ENCODE measurements at places on chromosomes 12 and 14. TPM values are rescaled to one million over a fixed set of nuclear protein-coding genes. Genes with fewer than 3 reads are reported as not detected.
A peak's percentile ranks its signal among the peaks of the same experiment; 100 is the strongest.

- no peak for DNase-seq
Observed at GRCh38 chr12:39846304-39846703, 226.7 kb upstream of the ABCD2 start.

DNA sequence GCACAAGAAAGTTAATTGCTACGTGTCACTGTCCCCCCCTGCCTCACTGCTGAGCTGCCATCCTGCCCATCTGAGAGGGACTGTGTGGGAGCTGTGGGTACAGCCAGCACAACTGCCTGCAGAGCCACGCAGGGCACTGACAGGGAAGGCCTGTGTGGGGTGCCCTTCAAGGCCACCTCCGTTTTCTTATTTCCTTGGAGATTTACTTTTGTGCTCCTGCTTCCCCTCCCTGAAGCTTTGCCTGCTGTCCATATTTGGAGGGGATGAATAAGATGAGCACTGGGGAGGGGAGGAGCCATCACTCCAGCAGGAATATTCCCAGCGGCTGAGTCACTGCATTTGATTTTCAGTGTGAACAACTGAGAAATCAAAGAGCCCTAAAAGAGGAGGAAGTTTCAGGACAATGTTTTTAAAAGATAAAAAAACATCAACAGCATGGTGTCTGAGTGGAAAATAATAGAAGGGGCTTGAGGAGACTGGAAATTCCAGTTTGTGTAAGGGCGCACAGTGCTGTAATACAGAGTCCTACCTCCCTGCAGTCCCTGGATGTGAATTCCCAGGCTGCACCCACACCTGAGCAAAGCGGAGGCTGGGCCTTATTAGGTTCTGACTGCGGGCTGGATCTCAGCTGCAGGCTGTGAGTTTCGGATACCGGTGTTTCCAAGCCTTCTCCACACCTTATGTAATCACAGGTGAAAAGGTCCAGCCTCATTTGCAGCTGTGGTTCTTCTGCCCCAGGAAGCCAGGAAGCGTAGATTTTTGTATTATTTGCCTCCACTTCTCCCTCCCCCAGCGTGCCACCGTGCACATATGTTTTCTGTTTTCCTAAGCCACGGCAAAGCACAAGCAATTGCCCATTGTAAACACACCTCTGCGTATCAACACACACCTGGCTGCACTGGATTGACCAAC is 192.6 kb upstream of the BCL2L14 start:
- peak; percentile 70 for DNase-seq

DNA sequence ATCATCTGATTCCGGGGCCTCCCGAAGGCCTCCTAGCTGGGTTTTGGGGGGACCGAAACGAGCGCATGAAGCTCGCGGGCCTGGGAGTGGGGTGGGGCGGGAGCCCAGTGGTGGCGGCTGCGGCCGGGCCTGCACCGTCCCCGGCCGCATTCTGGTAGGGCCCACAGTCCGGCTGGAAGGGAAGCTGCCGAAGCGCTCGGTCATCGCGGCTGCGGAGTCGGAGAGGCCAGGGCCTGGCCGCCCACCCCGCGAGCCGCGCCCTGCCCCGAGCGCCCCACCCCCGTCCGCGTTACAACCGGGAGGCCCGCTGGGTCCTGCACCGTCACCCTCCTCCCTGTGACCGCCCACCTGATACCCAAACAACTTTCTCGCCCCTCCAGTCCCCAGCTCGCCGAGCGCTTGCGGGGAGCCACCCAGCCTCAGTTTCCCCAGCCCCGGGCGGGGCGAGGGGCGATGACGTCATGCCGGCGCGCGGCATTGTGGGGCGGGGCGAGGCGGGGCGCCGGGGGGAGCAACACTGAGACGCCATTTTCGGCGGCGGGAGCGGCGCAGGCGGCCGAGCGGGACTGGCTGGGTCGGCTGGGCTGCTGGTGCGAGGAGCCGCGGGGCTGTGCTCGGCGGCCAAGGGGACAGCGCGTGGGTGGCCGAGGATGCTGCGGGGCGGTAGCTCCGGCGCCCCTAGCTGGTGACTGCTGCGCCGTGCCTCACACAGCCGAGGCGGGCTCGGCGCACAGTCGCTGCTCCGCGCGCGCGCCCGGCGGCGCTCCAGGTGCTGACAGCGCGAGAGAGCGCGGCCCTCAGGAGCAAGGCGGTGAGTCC is at the start of gene KLC1:
Gene KLC1 (plus strand): TSS at position 528 of the 819 bp plus-strand sequence. CDS start 25,354 bp downstream, outside the sequence.
- peak; percentile 90 for DNase-seq

DNA sequence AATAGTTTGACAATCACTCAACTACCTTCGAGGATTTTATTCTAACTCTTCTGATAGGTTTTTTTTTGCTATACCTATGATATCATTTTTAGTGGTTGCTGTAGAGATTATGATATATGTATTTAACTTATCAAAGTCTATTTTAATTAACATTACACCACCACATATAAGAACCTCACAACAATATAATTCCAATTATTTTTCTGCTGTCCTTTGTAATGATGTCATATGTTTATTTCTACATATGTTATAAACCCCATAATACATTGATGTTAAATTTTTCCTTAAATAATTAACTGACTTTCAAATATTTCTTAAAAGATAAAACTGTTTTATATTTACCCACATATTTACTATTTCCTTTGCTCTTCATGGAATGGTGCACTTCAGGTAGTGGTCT is 103.4 kb upstream of the KITLG start:
- no peak for DNase-seq

GRCh38 chr14:51726166-51726899 is 74.6 kb downstream of the FRMD6 start:
- DNase-seq, result no peak

DNA sequence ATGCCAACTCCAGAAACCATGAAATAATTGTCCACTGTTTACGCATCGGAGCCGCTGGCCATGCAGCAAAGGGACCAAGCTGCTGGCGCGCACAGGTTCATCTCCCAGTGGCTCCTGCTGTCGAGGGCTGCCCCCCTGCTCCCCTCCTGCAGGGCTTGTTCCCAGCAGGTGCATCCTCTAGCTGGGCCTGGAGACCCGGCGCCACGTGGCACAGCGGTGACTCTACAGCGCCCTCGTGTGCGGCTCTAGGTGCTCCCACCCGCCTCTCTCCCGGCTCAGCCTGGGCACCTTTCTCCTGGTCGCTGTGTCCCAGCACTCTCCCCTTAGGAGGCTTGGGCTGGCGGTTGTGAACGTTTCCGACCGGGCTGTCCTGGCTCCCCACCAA is 37.5 kb upstream of the INF2 start:
- no peak for DNase-seq

DNA sequence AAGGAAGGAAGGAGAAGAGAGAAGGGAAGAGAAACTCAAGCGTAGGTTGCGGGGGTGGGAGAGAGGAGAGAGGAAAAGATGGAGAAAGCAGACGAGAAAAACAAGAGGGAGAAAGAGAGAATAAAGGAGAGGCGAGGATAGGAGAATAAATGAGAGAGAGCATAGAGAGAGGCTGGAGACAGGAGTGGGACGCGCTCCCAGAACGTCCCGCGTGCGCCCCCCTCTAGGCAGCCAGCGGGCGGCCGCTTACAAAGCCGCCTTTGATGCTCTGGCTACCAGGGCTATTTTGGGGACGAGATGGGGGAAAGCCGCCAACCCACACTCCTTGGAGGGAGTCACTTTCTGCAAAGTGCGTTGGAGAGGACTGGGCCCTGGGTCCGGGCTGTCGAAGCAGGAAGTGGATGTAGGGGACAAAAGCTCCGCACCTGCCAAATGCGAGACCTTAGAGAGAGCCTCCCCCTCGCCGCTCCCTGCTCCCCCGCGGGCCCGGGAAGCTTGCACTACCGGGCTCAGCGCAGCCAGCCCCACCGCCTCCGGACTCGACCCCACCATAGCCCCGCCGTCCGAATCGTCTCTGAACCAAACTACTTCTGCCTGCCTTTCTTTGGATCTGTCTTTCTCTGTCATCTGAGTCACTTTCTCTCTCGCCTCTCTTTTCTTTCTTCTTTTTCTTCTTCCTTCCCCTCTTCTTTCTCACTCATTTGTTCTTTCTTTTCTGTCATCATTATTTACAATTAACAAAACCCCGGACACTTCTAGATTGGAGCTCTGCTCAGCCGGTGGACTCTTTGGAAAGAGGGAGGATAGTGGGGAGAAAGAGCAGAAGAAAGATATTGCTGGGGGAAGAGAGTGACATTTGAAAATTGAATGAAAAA is 8.0 kb downstream of the ASCL1 start:
- DNase-seq, result no peak

DNA sequence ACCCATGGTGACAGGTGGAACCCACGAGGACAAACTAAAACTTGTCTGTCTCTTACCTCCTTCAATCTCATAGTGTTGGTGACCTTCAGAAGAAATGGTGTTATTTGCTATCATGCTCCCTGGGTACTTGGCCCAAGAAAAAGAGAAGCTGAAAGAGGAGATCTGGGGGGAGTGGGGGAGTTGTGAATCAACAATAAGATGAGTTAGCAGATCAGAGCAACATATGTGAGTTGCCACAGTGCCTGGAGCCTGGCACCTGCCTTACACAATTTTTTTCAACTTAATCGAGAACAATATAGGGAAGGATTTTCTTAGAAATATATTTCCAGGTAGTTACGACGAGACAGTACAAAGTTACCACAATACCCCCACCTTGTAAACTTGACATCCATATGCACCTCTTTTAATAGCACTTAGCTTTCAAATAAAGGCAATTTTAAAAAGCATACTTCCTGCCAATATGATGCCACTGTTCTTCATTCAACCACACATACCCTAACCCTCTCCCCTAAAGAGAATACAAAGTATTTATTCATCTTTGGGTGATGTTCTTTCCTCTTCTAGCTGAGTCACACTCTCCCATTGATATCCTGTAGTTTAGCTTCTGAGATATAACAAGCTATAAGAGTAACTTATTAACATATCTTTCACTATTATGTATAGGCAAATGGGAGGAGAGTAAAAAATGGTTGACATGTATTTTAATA is 424.1 kb upstream of the OR4E1 start:
- no peak for DNase-seq

GRCh38 chr14:86541972-86542371 is 1012.0 kb downstream of the FLRT2 start:
- DNase-seq, result no peak

- no peak for DNase-seq
Observed at GRCh38 chr12:73452672-73453469, 1084.8 kb upstream of the ATXN7L3B start.

- DNase-seq, result no peak
Observed at GRCh38 chr12:109082751-109083150, 10.5 kb downstream of the ALKBH2 start.

- DNase-seq, result no peak
Observed at GRCh38 chr12:92041742-92042141, 103.9 kb downstream of the BTG1 start.

DNA sequence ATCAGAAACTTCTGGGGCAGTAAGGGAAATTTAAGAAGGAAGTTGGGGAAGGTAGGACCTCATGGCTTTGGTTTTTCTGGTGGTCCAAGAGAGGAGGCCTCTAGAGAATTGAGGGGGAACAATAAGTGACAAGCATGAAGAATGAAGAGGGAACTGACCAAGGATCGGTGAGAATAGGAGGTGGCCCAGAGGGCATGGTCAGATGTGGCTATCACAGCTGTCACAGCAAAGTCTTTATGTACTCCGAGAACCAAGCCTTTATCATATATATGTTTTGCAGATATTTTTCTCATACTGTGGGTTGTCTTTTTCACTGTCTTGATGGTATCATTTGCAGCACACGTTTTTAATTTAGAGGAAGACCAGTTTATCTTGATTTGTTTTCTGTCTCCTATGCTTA is 64.3 kb downstream of the PPP2R5C start:
- no peak for DNase-seq

DNA sequence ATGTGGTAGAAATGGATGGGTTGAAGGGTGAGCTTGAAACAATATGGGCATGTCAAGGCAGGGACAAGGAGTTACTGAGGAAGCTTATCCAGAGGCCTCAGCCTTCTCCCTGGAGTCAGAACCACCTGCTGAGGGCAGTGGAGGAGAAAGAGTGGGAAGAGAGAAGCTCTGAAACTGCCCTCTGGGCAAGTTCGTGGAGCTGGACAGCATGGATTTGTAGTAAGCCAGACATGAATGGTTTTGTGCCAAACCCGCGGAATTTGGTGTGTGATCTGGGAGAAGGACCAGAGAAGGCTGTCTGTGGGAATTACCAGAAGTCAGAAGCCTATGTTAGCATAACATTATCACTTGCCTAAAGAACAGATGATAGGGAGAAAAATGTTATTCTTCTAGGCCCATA is 164.8 kb downstream of the SLC41A2 start:
- no peak for DNase-seq

GRCh38 chr12:3704512-3705353 is 48.2 kb downstream of the CRACR2A start:
- no peak for DNase-seq

- DNase-seq, result no peak
Observed at GRCh38 chr14:78345131-78345744, 175.1 kb downstream of the NRXN3 start.

DNA sequence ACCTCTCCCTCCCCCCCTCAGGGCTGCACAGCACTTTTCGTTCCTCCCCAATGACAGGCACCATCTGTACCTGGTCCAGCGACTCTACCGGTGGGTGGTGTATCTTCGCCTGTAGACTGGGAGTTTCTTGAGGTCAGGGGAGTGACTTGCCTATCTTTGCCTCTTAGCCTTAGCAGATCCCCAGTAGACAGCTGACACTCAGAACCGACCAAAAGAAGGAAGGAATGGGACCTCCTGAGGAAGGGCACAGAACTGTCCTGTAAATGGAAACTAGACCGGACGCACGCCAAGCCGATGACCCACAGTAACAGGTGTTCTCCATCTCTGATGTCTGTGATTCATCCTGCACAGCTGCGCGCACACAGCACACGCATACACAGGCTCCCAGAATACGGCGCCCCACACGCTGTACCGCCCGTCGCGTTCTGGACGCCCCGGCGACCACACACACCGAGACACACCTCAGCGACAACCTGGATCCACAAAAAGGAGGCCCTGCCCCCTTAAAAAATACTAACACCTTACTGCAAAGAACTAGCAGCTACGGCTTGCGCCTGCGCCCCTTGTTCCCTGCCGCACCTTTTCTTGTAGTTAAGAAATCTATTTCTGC is 673 bp upstream of the TTC9 start:
- peak; percentile 62 for DNase-seq

DNA sequence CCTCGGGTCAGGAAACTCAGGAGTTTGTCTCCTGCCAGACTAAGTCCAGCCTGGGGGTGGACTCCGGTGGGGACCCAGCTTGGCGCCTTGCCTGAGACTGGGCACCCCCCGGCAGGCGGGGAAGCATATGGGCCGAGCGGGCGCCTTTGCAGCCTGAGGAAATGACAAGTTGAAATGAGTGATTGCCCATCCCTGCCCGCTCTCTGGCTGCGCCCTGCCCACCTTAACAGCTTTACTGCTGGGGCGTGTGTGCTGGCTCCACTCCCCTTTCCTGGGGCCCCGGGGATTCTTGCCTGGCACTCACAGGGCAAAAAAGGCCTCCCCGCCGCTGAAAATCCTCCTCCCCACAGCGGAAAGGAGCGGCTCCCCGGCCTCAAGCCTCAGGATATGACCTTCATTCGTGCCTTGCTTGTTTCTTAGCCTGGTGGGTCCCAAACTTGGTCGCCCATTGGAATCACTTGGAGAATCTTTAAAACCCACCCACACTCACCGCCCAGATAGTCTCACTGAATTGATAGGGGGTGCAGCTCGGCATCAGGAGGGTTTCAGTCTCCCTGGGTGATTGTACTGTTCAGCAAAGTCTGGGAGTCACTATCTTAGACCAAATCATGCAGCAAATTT is 1.5 kb downstream of the RFLNA start:
- peak; percentile 76 for DNase-seq

- DNase-seq, result no peak
Observed at GRCh38 chr14:89826596-89826995, 127.9 kb downstream of the EFCAB11 start.

Gene EPYC
- polyA plus RNA-seq, result 0.40 TPM

Gene NID2
- polyA plus RNA-seq, result 65.7 TPM

Gene BRMS1L
- polyA plus RNA-seq, result 14.6 TPM

Gene CLEC4E
- polyA plus RNA-seq, result not detected

Gene PCED1B
- polyA plus RNA-seq, result 6.6 TPM

Gene CFL2
- 49.5 TPM for polyA plus RNA-seq

Gene NINJ2
- 3.9 TPM for polyA plus RNA-seq

Gene DTD2
- polyA plus RNA-seq, result 13.7 TPM

Gene EPS8
- 44.2 TPM for polyA plus RNA-seq

Gene KRT3
- not detected for polyA plus RNA-seq
